ENCODE measurements at places on chromosomes 12 and 14.

- DNase-seq = no peak
Observed at GRCh38 chr12:98735821-98736220, 90.7 kb downstream of the APAF1 start.

- no peak for DNase-seq
Observed at GRCh38 chr12:75747572-75748021, 236.2 kb upstream of the KRR1 start.

DNA sequence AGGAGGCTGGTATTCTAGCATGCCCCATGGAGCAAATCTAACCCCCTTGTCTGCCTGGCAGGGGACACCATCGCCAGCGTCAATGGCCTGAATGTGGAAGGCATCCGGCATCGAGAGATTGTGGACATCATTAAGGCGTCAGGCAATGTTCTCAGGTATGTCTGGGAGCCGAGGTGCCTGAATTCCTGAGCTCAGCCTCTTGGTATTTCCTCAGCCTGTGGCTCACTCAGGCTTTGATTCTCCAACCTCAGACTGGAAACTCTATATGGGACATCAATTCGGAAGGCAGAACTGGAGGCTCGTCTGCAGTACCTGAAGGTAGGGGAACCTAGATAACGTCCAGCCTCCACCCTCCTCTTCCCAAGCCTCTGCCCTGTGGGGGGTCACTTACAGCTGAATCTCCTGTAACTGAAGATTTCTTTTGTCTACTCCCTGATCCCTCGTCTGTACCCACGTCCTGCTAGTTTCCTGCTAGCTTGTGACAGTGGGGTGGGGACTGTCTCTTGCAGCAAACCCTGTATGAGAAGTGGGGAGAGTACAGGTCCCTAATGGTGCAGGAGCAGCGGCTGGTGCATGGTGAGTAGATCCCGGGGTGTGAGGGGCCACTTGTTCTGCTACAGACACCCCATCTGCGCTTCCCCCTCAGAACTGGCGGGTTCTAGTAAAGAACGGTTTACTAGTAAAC, 7.0 kb downstream of the TAMALIN start:
- DNase-seq = no peak

- DNase-seq = no peak
Observed at GRCh38 chr14:104292084-104292970, 153.9 kb downstream of the KIF26A start.

- peak; percentile 90 for DNase-seq
Observed at GRCh38 chr12:6451348-6452244, at the start of gene TAPBPL. Gene TAPBPL (plus strand): TSS chr12:6452042. CDS start chr12:6452249, 207 bp downstream.

DNA sequence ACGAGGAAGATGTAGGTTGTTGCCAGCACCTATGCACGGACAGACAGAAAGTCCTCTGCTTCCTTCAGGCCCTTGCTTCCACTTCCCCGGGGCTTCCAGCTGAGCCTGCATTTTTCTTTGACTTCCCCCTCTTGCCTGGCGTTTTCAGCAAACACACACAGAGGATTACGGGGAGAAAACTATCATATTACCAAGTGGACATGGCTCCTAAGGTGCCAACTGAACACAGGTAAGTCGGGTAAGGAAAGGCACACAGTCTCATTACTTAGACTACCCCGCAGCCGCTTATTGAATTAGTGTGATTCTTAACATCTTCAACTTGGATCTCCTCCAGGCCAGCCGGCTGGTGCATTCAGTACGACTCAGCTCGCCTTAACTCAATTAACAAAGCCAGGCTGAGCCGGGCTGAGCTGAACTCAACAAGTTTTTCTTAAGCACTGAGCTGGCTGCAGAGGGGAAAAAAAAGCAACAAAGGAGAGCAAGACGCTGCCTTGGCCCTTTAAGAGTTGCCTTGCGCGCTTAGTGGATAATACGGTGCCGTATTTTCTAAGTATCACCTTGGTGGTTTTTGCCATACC, 19.2 kb upstream of the MAP1LC3B2 start:
- DNase-seq = no peak

GRCh38 chr12:108090107-108090899, 38.8 kb upstream of the WSCD2 start:
- DNase-seq = no peak

GRCh38 chr12:75756771-75757170, 245.4 kb upstream of the KRR1 start:
- no peak for DNase-seq

DNA sequence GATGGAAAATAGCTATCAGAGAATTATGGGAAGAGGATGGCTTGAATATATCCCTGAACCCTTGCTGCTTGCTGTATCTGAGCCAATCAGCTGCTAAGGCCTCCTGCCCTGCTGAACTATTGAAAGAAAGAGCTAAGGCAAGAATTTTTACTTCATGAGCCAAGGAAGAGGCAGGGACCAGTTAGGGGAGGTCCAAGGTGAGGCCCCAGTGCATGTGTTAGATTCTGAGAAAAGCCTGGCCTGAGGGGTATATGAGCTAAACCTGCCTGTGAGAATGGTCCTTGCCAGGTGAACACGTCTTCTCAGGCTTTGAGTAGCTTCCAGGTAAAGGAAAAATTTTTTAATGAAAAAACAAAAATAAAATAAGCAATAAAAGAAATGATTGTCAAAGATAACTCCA, 218.0 kb downstream of the SYT1 start:
- DNase-seq = no peak

- DNase-seq = no peak
Observed at GRCh38 chr14:96739200-96739910, 57.8 kb upstream of the VRK1 start.

DNA sequence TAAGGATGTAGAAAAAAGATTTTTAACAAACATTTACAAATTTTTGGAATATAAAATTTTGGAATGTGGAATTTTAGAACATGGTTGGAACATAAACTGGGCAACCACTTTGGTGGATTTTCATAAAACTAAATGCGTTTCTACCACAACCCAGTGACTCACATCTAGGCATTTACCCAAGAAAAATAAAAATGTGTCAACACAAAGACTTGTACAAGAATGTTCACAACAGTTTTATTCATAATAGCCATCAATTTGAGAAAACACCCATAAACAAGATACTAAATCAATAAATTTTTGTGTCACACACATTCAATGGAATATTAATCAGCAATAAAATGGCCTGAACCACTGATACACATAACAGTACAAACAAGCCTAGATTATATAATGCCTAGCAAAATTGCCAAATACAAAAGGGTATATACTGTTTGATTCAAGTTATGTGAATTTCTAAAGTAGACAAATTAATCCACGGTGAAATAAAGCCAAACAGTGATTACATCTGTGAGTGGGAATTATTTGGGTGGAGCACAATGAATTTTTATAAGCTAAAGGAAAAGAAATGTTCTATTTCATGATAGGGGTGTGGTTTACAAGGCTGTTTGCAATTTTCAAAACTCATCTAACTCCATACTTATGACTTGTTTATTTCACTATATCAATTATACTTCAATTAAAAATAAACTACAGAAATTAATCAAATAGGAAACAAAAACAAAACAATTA, 415.2 kb upstream of the OR4E1 start:
- no peak for DNase-seq

DNA sequence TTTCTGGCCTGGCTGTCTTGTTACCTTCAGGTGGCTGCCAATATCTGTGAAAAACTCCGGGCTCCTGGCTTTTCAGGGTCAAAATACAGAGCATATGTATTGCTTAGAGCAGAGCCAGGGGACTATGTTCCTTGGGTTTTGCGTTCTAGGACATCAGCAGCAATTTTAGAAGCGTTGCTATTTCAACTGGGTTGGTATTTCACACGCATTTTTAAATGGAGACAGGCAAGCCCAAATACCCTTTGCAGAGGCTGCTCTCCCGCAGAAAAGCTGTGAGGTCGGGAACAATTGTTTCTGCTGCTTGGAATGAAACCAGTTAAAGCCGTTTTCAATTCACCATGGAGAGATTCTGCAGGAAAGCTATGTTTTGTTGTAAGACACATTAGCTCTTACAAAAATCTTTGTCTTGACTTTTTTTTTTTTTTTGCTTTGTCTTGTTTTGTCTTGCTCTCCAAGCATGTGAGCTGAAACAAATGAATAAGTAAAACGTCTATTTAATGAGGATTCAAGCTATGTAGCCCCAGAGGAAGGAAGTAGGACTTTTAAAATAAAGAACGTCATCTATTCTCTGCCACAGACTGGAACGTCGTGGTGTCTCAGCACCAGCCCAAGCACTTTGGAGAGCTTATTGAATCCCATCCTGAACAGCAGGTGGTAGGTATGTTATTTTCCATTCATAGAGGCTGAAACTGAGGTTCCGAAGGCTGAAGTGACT, 181.0 kb upstream of the TBX3 start:
- no peak for DNase-seq

DNA sequence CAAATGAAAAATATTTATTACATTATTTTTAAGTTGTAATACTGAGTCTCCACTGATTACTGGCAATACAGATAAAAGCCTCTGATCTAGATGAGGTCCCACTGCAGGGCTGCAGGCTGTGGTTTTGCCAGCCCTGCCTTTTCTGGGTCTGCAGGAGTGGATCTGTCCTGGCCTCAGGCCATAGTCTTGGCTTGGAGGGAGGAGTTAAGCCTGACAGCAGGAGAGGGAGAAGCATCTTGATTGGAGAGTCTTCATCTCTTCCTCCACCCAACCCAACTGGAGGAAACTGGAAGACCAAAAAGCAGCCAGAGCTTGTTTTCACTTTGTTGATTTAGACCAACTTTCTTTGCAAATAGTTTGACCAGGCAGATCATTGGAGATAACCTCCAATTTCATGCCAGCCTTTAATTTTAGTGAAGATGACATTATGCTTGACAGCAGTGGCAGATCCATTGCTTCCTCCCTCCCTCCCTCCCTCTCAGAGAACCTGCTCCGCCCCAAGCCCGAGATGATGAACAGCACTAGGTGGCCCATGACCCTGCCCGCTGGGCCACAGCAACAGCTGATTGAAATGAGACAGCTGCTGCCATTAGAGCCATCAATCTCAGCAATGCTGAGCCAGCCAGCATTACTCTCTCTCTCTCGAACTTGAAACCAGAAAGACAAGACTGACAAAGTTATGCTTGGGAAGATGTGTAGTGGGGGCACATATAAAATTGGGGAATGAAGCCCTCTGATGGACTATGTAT, 222.4 kb downstream of the GLT1D1 start:
- peak; percentile 92 for DNase-seq

GRCh38 chr12:48978741-48979601, 849 bp downstream of the WNT1 start:
- DNase-seq = no peak

DNA sequence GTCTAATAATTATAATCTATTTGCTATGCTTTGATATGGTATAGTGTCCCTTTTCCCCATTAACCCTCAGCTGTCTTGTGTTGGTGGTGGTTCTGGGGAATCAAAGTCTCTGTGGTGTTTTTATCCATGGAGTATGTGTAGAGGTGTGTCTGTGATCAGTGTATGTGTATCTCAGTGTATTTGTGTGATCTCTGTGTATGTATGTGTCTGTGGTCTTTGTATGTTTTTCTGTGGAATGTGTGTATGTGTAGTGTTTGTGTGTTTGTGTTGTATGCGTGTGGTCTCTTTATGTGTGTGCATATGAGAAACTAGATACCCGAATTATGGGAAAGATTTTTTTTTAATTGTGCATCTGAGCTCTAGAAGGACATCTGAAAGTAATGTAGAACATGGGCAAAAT, 1.1 kb downstream of the GPR33 start:
- no peak for DNase-seq

DNA sequence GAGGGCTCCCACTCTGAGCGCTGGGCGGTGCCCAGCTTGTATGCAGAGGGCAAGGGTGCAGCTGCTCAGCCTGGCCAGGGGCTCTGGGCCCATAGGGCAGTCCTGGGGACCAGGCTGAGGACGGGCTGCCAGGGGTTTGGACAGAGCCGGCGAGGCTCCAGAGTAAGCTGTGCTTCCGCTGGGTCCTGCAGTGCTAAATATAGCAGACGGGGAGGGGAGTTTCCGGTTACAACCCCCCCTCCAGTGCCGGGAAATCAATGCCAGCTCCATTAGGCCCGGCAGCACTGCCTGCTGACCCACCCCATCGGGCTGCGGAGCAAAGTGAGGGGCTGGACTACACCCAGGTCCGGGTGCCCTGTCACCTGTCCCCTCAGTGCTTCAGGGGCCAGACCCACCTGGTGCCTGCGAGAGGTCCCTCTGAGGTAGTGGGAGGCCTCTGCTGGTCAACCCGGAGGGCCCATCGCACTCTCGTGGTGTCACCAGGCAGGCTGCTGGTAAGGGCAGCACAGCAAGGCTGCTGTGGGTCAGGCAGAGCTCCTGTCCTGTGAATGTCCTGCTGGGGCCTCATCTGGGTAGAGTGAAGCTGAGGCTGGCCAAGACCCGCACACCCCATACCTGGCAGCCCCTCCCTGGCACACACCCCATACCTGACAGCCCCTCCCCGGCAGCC, 2.6 kb upstream of the JAG2 start:
- peak; percentile 49 for DNase-seq

DNA sequence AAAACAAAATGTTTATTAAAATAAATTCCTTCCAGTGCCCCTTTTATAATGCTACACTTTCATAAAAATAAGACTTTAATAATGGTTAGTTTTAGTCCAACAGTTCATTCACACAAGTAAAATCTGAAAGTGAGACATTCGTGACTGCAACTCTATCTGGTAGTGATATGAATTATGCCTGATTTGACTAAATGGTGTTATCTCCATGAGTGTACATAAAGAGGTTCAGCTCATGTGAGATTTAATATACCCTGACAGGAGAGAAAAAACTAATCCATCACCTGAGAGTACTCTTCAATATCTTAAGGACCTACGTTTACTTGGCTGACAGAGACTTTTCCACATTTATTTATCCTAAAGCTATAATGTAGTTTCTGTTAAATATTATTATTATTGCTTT, 34.0 kb downstream of the ERO1A start:
- DNase-seq = no peak

DNA sequence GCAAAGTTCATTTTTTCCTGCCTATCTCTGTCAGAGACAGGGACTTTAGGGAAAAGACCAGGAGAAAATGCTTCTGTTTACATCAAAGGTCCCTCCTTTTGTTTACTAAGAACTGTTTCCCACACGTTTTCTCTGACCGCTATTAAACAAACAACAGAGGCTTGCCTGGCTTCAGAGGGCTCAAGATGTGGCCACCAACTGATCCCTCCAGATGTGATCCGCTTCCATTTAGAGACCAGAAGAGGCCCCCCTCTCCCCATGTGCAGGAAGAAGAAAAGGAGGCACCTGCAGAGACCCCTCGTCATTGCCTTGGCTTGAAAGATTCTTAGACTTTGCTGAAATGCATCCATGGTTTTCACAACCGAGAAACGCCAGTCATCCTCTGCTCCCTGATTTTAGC, 217.9 kb upstream of the PWP1 start:
- DNase-seq = no peak

- no peak for DNase-seq
Observed at GRCh38 chr12:85057370-85057963, 21.3 kb downstream of the LRRIQ1 start.
